B cell (primary cell): ENCODE measurements at places on chromosomes 7 and 10.

DNA sequence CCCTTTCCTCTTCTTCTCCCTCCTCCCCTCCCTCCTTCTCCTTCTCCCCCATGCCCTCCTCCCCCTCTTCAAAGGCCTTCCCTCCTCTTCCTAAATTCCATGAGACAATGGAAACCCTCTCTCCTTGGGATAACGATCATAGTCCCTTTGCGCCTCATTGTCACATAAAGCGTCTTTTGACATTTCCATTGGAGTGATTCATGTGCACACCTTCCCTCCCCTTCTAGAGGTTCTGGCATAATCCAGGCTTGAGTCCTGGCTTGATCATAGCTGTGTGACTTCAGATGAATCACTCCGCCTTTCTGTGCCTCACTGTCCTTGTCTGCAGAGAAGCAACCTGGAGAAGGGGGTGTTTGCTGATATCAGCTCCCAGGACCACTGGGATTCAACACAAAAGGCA, 204.2 kb downstream of the TNS3 start:
- no peak for DNase-seq

GRCh38 chr7:31052487-31052840, 356 bp downstream of the ADCYAP1R1 start:
- DNase-seq, result no peak

GRCh38 chr10:27536437-27536836, 32.3 kb downstream of the RAB18 start:
- no peak for DNase-seq

- no peak for DNase-seq
These were observed 25.1 kb downstream of the MINDY4 start for GRCh38 chr7:30796105-30796869.

DNA sequence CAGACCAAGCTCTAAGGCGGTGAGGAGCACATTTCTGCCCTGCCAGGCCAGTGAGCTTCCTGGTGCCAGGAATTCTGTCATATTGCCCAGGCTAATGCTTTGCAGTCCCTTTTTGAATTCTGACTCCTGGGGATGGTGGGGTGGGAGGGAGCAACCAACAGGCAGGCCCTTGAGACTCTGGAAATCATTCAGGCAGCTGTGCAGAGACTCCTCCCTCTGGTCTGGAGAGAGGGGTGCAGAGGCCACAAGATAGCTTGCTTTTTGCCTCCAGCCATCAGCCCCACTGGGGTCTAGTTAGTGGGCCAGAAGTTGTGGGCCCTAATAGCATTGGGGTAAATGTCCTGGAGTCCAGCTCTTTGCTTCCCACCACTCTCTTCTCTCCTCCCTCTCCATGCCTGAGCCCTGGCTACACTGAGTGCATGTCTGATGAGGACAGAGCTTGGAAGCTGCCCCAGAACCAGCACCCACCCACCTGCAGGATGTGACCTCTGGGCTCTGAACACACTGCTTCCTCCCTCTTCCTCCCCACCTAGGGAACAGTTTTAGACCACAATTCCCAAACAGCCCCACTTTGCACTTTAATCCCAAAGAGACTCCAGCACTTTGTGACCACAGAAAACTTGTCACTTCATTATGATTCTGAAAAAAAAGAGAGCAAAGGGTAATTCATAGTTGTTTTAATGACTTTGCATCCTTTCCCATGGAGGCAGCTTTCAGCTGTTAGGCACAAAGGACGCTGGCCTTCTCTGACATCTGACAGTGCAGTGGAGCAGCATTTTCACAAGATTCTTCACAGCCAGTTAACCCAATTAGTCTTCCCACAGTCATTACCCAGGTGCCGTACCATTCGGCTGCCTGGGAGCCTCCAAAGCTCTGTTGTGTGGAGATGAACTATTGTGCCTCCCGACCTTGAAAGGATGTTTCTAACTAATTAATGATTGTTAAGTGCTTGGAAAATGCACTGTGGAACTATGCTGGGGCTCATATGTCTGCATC, 262.5 kb downstream of the TRIL start:
- no peak for DNase-seq

DNA sequence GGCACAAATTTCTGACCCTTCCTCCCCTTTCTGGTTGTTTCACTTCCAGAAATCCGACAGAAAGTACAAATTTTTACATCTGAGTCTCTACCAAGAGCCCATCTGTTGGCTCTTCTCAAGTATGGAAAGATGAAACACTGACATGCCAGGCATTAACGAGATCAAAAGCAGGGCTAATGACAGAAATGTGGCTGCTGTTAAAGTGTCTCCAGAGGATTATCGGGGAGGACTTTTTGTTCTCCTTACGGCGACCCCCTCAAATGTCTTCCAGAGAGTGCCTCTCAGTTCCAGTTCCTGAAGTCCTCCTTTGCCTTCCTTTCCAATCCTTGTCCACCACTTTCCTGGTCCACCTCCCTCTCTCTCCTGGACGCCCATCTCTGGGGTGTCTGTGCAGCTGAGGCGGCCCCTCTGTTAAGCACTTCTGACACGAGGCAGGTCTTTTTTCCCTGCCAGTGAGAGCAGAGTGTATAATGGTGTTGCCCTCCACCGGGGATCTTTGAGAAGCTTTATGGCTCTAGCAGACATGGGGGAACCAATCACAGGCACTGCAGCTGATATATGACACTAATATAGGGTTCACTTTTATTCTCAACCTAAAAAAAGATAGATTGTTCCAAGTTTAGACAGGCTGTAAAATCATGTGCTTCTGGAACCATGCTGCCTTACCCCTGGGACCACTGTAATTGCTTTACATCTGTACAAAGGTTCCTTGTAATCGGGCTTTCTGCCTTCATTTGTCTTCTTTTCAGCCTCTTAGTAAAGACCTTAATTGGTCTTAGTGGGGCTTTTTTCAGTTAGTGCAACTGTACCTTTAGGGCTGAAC, 757.1 kb downstream of the AUTS2 start:
- no peak for DNase-seq

DNA sequence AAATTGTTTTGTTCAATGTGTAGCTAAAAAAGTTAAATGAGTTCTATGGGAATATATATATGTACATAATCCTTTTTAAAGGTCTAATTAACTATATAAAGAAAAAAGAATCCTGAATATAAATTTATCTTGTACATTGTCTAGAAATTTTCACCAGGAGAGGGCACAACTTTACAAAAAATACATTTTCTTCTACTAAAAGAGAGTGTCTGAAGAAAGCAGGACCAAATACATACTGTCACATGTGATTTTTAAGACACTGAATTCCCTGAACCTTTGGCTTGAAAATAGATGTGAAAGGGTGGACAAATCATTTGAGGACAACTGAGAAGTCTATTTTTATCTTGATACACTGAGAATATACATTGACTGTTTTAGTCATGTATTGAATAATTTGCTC, 204.3 kb downstream of the DGKB start:
- DNase-seq, result no peak

- no peak for DNase-seq
These were observed 39.5 kb downstream of the DIP2C start for GRCh38 chr10:649798-650440.

DNA sequence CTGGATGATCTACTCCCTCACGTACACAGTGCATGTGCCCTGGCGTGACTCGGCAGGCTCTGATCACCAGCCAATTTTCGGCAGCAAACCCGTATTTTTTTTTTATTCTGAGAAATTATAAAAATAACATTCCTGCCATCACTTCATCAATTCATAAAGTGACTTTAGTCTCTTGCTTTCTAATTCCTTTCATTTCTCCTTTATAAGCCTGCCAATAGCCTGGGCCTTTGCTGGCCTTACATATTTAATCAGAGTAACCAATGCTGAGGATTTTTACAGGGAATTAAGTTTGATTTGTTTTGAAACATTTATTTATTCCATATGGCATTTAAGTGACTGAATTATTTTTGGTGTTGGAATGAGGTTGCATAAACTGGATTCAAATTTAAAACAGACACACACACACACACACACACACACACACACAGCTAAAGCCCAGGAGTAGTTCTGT, 140.8 kb downstream of the ETV1 start:
- DNase-seq, result no peak

DNA sequence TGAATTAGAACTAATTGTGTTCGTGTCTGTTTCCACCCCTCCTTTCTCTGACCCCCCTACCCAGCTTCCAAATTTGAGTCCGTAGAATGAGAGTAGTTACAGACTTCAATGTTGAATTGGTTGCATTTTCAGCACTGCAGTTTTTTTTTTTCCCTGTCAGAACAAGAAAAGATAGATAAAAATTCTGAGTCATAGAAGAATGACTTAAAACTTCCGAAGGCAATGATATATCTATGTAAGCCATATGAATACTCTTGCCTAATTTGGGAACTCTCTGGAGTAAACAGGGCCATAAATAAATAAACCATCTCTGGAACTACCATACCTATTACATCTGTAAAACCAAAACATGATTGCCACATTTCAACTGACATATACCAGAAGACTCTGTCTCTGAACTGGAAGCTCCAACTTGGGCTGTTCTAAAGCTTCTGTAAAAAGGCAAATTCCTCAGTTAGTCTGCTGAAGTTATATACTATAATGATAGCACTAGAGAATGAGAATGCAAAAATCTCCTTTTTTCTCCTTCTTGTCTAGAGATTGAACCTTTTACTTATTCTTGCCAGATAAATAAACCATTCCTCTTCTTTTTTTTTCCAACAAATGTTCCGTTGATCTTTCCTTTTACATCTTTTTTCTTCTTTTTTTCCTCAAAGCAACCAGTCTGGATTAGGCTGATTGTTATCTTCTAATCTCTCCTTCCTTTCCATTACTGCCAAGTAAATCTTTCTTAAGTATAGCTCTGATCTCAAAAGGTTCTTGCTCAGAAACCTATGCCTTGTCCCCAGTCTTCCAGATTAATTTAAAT, 23.5 kb downstream of the VCL start:
- DNase-seq, result no peak

- DNase-seq, result no peak
These were observed 17.8 kb upstream of the CLDN4 start for GRCh38 chr7:73812996-73813395.

- DNase-seq, result no peak
These were observed 1192.1 kb upstream of the CELF2 start for GRCh38 chr10:9825491-9826018.

DNA sequence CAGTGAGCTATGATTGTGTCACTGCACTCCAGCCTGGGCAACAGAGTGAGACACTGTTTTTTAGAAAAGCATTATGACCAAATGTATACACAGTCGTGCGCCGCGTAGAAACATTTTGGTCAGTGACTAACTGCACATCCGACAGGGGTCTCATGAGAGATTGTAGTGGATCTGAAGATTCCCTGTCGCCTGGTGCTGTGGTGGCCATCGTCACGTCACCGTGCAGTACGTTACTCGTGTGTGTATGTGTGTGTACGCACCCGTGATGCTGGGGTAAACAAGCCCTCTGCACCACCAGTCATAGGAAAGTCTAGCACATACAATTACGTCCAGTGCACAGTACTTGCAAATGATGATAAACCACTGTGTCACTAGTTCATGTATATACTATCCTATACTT, 109.4 kb downstream of the ELFN1 start:
- no peak for DNase-seq

DNA sequence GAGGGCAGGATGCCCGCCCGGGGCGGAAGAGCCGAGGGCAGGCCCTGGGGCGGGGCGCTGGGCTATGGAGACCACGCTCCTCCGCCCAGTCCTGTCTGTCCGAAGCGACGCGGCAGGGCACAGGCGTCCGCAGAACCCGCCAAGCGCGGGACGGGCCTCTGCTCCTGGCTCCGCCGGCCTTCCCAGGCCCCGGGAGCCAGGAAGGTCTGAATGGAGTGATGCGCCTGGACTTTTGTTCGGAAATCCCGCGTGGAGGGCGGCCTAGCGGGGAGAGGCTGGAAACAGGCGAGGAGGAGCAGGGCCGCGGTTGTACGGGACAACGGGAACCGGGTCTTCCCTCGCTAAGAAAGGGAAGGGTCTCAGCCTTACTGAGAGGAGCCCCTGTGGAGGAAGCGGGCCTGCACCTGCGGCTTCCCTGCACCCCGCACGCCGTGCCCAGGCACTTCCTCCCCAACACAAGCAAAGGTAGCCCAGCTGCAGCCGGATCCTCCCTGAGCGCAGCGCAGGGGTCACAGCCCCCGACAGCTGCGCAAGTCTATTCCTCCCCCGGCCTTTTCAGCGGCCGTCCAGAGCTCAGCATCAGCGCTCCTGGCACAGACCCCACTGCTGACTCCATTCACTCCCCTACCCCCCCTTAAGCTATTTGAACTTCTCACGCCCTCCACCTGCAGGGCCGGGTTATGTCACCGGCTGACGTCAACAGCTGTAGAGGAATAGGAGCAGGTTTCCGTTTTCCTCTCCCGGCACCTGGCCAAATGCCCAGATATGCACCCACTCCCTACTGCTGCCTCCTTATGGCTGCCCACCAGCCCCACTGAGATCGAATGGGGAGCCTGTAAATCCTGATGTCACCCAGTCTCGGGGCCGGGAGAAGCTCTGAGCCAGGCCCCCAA, 143.2 kb upstream of the RET start:
- no peak for DNase-seq

GRCh38 chr10:7084280-7085005, 326.4 kb downstream of the SFMBT2 start:
- no peak for DNase-seq
